ENCODE measurements at places on chromosomes 5 and 9. TPM values are rescaled to one million over a fixed set of nuclear protein-coding genes. Genes with fewer than 3 reads are reported as not detected.

The EPB41L4A gene
- total RNA-seq = 9.4 TPM

The SELENOP gene
- total RNA-seq = 119 TPM

The MRPS2 gene
- total RNA-seq = 57.3 TPM

The FAM169A gene
- total RNA-seq = not detected

The TPD52L3 gene
- not detected for total RNA-seq

The PCDHB8 gene
- 0.11 TPM for total RNA-seq

All from ascending aorta (tissue), 2 donors.